Bronchial smooth muscle cell (primary cell): ENCODE measurements at places on chromosomes 2 and 18. TPM values are rescaled to one million over a fixed set of nuclear protein-coding genes. Genes with fewer than 3 reads are reported as not detected.

PROM2 gene
- 1.1 and 4.1 TPM in 2 replicates for total RNA-seq

CPO gene
- total RNA-seq, result 0.16 and 0.17 TPM in 2 replicates

ANKRD62 gene
- not detected in 2 replicates for total RNA-seq

FKBP7 gene
- total RNA-seq, result 52.2 and 56.4 TPM in 2 replicates

AOX1 gene
- 8.9 and 19.4 TPM in 2 replicates for total RNA-seq

RAB6C gene
- total RNA-seq, result not detected in 2 replicates
